ENCODE measurements at places on chromosomes 6 and 20. TPM values are rescaled to one million over a fixed set of nuclear protein-coding genes. Genes with fewer than 3 reads are reported as not detected.

DNA sequence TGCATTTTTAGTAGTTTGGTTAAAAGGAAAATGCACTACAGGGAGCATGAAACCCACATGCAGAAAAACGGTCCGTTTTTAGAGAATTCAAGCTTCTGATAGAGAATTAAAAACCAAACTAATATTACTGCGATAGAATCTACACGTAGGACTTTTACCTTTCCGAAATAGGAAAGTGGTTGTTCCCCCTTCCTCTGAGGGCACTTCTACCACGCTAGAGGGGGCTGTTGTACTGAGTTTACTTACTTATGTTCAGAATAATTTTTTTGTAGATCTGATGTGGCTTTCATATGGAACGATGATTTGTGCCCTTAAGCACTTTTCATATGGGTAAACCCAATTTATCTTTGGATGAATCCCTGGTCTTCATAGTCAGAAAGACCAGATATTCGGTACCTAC is 264.3 kb upstream of the PLN start:
- peak; percentile 47 for DNase-seq

DNA sequence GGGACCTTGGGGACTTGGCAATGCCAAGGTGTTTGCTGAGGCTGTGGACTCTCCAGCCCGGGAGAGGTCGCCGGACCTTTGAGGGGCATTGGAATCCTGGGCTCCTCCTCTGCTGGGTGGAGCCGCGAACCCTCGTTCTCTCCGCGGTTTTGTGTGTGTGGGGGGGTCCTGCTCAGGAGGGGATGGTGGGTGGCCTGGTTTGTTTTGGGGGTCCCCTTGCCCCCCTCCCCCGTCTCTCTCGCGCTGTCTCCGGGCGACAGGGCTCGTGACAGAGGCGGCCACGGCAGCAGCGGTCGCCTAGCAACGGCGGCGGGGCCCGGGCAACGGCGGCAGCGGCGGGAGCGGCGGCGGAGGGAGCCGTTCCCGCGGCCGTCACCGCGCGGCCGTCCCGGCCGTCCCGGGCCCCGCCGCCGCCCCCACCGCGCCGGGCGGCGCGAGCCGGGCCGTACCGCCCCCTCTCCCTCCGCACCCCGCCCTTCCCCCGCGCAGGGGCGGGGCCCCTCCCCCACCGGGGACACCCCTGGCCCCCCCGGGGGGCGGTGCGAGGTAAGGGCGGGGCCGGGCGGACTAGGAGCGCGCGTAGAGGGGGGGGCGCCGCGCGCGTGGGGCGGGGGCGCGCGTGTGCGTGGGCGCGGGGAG is 7.8 kb downstream of the SYNGAP1 start:
- DNase-seq: no peak

DNA sequence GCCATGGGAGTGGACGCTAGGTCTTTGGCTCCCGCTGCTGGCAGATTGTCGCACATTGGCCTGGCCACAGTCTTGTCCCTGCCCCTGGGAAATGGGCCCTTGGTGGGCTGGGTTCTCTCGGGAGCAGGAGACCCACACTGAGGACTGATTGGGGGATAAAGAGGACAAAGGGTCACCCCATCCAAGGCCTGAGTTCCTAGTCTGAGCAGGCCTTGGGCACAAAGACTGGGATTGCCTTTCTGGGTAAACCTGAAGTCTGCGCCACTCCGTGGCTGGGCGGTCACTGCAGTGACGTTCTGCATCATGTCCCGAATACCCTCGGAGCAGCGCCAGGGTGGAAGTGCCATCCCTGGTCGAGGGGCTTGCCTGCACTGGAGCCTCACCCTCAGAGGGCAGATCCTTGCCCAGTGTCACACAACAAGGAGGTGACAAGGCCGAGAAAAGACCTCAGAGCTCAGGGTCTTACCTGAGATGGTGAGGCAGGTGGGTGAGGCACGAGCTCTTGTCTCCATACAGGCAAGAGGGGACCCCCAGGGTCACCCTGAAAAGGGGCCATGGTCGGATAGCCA is 36.1 kb upstream of the ZBP1 start:
- no peak for DNase-seq

- DNase-seq: no peak
Observed at GRCh38 chr6:72522735-72523141, 99.1 kb upstream of the KCNQ5 start.

Gene NOP56
- 122 TPM for total RNA-seq

Gene PNPLA1
- total RNA-seq: not detected

Gene CUTA
- 140 TPM for total RNA-seq

Data from glomerular endothelial cell (primary cell).